ENCODE measurements at places on chromosomes 3 and 15.

GRCh38 chr3:48564022-48564421 lies 441 bp upstream of the UCN2 start:
- peak; percentile 86 for DNase-seq

- DNase-seq: no peak
Observed at GRCh38 chr3:102796804-102797203, 362.0 kb downstream of the ZPLD1 start.

DNA sequence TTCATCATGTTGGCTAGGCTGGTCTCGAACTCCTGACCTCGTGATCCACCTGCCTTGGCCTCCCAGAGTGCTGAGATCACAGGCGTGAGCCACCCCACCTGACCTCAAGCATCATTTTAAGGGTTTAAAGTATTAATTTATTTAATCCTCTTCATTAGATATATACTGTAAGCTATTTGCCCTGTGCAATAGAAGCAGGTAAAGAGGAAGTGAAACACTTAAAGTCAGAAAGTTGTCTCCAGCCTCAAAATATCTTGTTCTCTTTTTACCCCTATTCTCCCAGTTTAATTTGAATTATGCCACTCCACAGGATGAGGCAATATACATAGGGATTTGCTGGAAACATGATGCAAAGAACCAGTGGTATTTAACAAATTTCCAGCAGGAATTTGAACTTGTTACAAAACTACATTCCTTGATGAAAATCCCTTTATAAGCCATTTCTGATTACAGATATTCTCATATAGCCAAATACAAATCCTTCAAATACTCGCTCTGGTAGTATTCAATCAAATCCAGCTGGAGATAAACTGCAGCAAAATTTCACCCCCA lies 2.0 kb downstream of the NDUFB5 start:
- no peak for DNase-seq

DNA sequence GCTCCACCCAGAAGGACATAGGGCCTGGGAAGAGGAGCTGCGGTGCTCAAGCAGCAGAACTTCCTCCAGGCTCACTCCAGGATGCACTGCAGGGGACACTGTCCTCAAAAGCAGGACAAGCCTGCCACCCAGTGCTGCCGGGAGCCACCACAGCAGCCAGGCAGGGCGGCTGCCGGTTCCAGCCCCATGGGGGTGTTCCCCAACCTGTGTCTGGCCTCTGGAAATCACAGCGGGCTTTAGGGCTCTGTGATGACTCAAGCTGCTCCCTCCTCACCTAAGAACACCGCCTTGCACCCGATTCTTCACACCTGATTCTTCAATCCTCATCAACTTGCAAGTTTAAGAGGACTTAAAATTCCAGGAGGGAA lies 71.9 kb upstream of the SLC6A11 start:
- DNase-seq: no peak

DNA sequence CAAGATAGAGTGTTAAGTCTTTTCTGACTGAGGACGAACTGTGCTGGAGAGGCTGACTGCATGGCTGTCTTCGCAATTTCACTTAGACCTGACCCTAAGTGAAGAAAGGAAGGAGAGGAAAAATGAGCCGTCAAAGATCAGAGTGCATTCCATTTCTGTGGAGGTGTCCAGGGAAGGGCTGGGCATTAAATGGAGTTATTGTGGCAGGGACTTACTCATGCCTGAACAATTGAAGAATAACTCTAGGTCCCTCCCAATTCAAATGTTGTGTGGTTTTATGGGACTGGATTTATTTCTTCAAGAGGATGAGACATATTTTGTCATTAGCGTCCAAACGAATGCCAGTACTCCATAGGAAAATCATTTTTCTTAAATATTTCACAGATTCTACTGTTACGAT lies 187.3 kb upstream of the CFAP20DC start:
- no peak for DNase-seq
